ENCODE measurements at places on chromosomes 4 and X. TPM values are rescaled to one million over a fixed set of nuclear protein-coding genes. Genes with fewer than 3 reads are reported as not detected.

Gene BTC
- not detected for total RNA-seq

Gene TDO2
- total RNA-seq = not detected

Gene CRMP1
- total RNA-seq = not detected

Gene HHIP
- not detected for total RNA-seq

Gene MAGEB17
- total RNA-seq = not detected

Gene RTL5
- 0.08 TPM for total RNA-seq

Gene LNX1
- total RNA-seq = not detected

Gene ARX
- not detected for total RNA-seq

Gene ZFP92
- total RNA-seq = 1.3 TPM

Gene MAGEA1
- not detected for total RNA-seq

Gene KDR
- not detected for total RNA-seq
